ENCODE measurements at places on chromosomes 12 and 14. TPM values are rescaled to one million over a fixed set of nuclear protein-coding genes. Genes with fewer than 3 reads are reported as not detected.

The APOLD1 gene
- 8.4 TPM for total RNA-seq

The HAL gene
- not detected for total RNA-seq

The TARBP2 gene
- total RNA-seq, result 58.1 TPM

DNA sequence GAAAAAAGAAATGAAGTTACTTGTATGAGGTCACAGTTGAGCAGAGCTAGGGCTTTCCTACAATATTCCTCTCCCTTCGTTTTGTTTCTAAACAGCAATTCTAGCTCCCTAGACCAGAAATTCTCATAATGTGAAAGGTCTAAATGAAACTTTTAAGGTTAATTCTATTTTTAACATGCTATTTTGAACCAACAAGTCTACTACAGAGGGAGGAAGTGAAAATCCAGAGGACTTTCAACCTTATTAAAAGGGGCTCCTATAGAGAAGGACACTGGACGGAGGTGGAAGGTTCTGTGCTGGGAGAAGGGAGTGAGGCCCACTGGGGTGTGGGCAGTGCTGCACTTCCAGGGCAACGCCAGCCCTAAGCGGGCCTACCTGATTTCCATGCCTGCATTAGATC, 13.4 kb downstream of the GSG1 start:
- DNase-seq, result no peak

DNA sequence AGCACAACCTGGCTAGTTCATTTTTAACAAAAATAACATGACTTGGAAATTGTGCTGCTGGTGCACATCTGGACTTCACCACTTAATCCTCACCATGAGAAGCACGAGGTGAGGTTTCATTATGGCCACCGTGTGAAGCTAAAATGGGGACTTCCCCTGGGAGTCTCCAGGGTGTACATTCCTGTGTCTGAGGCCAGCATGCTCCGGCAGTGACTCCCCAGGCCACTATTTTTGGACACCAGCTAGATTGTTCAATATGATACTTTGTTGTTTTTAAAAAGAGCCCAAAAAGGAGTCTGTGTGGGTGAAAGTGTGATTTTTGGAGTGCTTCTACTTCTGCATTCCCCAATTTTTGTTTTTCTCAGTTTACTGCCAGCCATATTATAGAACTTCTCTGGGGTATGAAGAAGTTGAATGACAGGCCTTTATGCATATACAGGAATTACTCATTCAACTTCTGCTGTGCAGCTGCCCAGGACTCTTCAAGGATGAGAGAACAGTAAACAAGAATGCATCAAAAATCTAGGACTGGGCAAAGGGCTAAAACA, 16.9 kb upstream of the AICDA start:
- DNase-seq, result peak; percentile 79

DNA sequence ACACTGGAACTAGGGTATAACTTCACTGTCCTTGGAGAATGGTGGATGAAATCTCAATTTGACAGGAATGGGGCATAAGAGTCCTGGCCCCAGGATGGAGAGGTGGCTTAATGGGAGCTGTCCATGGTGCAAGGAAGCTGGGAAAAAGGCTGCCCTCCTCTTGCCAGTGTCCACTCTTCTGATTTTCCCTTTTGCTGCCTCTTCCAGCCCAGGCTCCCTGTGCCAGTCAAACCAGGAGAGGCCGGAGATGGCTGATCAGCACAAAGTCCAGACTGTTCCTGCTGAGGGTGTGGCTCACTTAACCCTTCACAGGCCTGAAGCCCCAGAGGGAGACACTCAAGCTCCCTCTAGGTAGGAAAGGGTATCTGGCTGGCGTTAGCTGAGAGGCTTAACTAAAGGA, at the start of gene MYO1A:
MYO1A (minus strand) TSS at position 240 of the 400 bp plus-strand sequence. CDS start 1,806 bp downstream, outside the sequence.
- no peak for DNase-seq

GRCh38 chr12:53048780-53049401, 974 bp upstream of the TNS2 start:
- DNase-seq, result peak; percentile 52

GRCh38 chr12:79121486-79121885, 256.9 kb downstream of the SYT1 start:
- DNase-seq, result peak; percentile 13

DNA sequence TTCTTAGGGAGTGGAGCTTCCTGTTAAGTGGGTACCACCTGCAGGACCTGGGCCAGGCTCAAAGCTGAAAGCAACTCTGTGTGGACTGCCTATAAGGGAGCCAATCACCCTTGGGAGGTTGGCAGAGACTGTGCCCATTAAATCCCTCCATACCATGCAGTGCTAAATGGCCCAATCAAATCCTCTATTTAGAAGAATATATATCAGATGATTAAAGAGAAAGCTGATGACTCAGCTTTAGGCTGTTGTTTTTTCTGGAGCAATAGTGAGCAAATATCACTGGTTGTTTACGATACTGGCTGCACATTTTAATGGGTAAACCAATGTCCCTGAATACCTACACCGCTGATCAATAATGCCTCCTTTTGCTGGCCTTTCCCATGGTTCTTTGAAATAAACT, 101.3 kb downstream of the TMX1 start:
- no peak for DNase-seq

GRCh38 chr14:98069712-98070171, 1202.3 kb downstream of the BCL11B start:
- peak; percentile 83 for DNase-seq

DNA sequence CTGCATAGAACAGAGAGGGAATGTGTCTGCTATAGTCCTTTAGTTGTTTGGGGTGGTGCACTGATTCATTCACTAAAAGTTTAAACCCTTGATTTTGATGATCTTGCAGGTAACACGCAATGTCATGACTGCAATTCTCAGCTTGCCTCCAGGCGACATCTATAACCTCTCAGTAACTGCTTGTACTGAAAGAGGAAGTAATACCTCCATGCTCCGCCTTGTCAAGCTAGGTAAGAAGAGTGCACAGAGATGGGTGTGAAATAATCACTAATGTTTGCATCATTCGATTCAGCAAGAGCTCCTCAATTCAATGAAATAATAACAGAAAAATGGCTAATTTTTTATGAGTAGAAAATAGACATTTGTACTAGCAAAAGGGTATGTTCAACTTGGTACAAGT, 203.7 kb downstream of the PTPRO start:
- DNase-seq, result no peak

- no peak for DNase-seq
These were observed 31.9 kb upstream of the IFNG-AS1 start for GRCh38 chr12:67957383-67957782.
